ENCODE measurements at places on chromosomes 5 and 9.

DNA sequence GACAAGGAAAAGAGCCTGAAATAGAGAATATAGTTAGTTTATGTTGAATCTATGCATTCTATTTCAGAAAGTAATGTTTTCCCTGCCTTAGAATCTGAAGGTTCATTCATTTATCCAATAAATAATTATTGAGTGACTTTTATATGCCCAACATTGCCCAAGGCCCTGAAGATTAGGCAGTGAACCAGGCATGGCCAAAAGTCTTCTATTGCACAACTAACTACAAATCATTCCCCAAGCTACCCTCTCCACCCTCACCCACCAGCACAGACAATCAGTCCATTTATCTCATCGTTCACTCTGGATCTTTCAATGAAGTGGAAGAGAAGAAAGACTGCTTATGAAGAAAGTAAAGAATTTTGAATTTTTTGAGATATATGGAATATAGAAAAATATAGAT, 268.4 kb downstream of the PLK2 start:
- DNase-seq, result no peak

- DNase-seq, result no peak
Observed at GRCh38 chr9:132125944-132126679, 35.7 kb upstream of the NTNG2 start.

DNA sequence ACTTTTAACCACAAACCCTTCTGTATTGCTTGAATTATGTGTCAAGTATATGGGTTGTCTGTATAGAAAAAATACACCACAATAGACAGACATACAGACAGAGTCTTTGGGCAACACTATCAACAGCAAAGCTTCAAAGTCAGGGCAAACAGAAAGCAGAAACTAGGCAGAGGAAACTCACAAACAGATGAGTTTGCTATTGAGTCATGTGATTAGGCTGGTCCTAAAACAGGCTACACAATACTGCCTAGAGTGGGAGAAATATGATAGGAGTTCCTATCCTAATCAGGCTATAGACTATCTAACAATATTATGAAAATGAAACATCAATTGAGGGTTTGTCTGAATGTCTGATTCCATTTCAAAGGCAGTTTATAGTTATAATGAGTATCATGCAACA, 156.4 kb downstream of the EDIL3 start:
- DNase-seq, result no peak

DNA sequence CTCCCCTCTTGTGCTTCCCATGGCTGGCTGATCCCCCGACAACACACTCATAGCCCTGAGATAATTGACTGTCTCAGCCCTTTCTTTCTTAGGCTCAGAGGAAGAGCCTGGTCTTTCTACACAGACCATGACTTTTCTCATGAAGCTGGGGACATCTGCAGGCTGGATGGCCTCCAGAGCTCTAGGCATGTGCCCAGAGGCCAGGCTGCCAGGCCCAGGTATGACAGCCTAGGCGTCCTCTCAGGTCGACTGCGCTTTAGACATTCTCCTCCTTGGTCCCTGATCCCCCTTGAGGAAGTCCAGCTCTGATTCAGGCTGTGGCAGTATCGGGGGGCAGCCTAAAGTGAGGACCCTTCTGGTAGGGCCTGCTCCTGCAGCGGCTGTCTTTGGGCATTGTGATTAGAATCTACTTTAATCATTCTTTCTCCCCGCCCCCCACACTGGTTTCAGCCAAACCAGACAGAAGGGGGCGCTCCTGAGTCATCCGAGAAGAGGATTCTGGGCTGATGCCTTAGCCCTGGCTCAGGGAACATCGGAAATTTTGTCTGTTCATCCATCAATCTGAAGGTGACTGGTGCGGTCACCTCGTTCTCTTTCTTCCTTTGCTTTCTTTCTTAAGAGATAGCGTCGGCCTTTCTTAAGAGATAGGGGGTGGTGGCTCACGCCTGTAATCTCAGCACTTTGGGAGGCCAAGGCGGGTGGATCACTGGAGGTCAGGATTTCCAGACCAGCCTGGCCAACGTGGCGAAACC, 66.5 kb upstream of the HSPA9 start:
- peak; percentile 37 for DNase-seq
